Dorsolateral prefrontal cortex (tissue), 122 donors: ENCODE measurements at places on chromosomes 7 and 10.

DNA sequence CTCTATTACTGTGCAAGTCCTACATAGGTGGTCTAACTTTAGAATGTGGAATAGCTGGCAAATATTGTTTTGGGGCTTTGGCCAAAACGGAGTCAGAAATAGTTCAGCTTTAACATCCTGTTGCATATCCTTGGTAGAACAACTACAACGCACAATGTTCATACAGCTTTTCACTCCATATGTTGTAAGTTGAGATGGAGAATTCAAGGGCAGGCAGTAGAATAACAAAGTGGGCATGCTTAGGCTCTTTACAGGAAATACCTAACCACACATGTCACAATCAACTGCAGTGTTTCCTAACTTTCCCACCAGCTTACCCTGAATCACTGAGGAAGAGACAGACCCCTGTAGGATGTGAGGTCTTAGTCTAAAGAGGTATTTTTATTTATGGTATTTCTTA is 122.3 kb downstream of the PPP1R3A start:
- DNase-seq = no peak

- no peak for DNase-seq
Measured at GRCh38 chr7:55565681-55566080, 6.6 kb downstream of the VOPP1 start.

DNA sequence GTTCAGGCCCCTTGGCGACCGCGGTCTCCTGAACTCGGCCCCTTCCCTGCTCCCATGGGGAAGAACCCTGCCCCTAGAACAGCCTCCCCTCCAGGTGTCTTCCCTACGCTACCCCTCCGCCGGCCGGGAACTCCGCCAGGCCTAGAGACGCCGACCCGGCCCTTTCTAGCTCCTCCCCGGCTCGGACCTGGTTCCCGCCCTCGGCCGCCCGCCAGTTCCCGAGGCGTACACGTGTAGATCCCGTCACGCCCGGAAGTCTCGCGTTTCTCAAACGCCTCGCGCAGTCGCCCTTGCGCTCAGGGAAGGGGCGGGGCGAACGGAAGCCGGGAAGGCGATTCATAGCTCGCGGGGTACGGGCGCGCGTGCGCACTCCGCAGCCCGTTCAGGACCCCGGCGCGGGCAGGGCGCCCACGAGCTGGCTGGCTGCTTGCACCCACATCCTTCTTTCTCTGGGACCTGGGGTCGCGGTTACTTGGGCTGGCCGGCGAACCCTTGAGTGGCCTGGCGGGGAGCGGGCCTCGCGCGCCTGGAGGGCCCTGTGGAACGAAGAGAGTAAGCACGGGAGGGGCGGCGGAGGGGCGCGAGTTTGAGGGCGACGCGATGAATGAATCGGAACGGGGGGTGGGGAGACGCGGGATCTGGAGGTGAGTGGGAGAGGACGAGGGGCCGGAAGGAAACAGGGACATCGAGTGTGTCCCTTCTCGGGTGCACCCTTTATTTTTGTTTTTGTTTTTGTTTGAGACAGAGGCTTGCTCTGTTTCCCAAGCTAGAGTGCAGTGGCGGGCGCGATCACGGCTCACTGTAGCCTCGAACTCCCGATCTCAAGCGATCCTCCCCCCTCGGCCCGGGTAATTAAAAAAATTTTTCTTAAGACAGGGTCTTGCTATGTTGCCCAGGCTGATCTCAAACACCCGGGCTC is at the start of gene POP7:
POP7 (plus strand) TSS at position 369 of the 919 bp plus-strand sequence. CDS start 710 bp downstream, outside the sequence.
- DNase-seq = peak; percentile 96

DNA sequence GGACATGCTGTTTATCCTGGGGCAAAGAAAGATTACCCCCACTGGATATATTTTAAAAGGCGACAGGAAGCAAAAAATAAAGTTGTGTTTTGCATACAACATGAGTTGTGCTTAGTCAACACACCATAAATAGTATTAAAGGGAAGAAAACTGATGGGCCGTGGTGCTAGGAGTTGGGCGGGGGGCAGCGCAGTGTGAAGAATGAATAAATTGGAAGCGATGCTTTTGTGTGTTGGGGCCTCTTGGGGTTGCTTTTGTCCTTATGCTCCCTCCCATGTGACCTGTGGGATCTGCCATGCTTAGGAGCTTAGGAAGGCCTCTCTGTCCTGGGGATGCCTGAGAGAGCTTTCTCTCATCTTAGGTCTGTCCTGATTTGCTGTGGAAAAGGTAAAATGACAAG is 35.0 kb upstream of the AGR3 start:
- no peak for DNase-seq

DNA sequence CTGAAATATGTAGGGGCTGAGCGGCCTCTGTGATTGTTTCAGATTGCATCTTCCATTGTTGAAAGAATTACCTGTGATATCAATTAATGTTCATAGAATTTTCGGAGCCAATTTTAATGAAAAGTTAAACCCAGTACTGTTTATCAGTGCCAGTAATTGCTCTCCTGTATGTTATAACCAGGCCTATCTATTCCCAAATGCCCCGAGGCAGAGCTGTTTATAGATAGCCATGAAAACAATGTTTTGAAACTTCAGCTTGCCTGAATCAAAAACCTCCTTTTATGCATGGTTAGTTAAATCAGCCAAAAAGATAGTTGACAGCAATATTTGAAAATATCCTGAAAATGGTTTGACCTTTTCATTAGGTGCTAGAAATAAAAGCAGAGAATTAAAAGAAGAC is 50.1 kb upstream of the HDAC9 start:
- DNase-seq = no peak

DNA sequence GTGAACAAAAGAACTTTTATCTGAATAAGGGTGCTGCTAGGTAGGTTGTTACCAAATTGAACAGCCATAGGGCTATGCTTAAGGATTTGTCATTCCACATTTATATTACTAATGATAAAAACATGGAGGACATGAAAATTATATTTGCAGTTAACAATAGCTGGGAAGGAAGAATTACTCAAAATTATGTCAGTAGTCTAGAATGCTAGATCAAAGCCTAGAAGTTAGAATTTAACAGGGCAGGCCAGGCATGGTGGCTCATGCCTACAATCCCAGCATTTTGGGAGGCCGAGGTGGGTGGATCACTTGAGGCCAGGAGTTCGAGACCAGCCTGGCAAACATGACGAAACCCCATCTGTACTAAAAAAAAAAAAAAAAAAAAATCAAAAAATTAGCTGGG is 9.4 kb downstream of the STK17A start:
- no peak for DNase-seq

- no peak for DNase-seq
Measured at GRCh38 chr7:107494315-107494751, 24.5 kb downstream of the GPR22 start.

GRCh38 chr7:75983471-75984129 is 10.8 kb downstream of the TMEM120A start:
- no peak for DNase-seq

- DNase-seq = no peak
Measured at GRCh38 chr7:129877146-129877792, 75.5 kb downstream of the UBE2H start.

GRCh38 chr7:87435546-87435945 is 39.9 kb downstream of the ABCB4 start:
- no peak for DNase-seq

DNA sequence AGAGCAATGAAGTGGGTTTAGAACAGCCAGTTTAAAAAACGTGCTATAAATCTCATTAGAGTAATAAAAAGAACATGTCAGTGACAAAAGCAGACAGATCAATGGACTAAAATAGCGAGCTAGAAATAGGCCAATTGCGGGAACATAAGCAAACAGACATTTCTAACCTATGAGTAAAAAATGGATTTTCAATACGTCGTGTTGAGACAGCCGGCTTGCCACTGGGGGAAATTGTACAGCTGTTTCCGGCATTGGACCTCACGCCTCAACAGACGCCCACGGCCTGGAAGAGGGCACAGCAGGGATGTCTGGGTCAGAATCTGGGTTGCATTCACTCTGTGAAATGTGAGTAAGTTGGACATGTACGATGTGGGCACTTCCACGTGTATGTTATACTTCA is 92.9 kb downstream of the SVOPL start:
- DNase-seq = no peak

DNA sequence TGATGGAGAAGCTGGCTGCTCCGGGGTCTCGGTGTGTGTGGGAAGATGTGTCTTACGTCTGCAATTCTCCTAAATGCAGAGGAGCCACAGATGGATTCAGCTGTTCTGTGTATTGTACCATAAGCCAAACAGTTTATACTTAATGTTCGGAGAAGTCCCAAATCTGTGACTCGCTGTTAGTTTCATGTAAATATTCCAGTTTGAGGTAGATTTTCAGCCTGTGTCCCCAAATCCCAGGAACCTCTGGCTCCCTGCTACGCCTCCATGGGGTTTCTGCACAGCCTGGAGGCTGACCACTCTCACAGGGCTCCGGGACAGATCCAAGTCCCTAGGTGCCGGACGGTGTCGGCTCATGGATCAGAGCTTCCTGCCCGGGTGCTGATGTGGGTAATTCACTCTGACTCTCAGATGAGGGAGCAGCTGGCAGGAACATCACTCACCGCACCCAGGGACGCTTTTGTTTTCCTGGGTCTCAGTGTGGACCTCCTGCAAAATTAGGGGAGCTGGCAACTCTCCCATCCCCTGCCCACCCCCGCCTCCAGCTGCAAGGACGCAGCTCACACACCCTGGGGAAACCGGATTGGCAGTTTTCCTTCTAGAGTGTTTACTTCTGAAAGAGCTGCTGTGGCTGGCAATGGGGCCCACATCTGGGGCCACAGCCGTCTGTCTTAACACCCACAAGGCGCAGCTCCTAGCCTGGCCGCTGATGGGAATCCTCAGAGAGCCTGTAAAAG is 421.1 kb upstream of the FOXK1 start:
- no peak for DNase-seq

GRCh38 chr7:73865738-73866445 is 4.9 kb downstream of the TMEM270 start:
- DNase-seq = peak; percentile 38

DNA sequence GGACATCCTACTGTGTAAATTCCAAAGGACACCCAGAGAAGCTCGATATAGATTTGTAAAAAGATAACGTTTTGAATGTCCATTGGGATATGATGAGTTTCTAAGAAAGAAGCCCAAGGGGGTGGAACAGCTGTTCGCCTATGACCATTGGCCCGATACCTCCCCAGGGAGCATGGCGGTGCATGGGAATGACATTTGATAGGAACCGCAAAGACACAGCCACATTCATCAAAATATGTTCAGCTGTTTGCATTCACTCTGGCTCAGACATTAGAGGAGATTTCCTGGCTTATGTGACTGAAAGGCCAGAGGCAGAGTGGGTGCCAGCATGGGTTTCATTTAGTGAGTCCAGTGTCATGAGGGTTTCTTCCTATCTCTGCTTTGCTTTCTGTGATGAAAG is 56.0 kb upstream of the BAIAP2L1 start:
- no peak for DNase-seq

DNA sequence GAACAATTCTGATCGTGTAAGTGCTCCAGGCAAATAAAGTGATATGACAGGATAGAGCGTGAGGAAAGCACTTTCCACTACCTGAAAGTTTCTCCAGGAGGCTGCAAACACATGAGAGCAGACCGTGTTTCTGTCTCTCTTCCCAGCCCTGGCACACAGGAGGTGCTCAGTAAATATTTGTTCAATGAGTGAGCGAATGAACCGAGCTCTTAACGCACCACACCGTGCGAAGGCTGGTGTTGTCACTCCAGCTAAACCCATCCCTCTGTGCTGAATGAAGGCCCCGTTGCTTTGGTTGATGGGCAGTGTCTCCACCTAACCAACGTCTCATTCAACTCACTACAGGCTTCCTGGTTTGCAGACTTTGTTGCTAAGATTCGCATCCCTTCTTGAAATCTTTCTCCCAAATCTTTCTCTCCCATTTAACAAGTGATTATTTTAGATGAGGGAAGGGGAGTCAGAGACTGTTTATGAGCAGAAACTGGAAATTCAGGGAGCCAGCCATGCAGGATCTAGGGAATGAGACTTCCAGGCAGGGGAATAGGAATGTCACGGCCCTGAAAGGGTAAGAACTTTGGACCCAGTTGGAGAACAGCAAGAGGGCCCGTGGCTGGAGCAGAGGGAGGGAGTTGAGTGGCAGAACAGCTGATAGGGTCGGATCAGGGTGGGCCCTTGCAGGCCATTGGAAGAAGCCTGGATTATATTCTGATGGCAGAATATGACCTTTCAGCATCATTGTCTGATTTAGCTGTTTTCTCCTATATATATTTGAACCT is 282.6 kb downstream of the CAMK1D start:
- no peak for DNase-seq

DNA sequence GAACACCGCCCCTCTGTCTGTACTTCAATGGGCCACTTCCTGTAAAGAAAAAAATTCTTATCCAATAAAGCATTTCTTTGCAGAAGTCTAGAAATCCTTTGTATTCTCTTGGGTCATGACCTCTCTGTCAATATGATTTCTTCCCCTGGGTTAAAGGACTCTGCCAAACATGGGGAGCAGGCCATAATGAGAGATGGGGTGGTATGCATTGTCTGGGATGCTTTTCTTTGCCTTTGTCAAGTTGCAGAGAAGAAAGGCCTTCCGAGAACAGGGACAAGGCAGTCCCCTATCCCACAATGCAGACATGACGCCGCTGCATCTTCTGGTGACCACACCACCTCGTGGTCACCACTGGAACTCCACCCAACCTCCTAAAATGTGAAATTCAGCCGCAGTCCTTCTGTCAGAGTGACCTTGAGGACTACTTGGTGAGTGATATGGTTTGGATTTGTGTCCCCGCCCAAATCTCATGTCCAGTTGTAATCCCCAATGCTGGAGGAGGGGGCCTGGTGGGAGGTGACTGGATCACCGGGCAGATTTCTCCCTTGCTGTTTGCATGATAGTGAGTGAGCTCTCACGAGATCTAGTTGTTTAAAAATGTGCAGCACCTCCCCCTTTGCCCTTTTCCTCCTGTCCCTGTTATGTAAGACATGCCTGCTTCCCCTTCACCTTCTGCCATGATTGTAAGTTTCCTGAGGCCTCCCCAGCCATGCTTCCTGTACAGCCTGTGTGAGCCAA is 15.2 kb upstream of the FRMPD2 start:
- DNase-seq = peak; percentile 65

- peak; percentile 57 for DNase-seq
Measured at GRCh38 chr7:128302139-128302538, 41.6 kb downstream of the RBM28 start.

DNA sequence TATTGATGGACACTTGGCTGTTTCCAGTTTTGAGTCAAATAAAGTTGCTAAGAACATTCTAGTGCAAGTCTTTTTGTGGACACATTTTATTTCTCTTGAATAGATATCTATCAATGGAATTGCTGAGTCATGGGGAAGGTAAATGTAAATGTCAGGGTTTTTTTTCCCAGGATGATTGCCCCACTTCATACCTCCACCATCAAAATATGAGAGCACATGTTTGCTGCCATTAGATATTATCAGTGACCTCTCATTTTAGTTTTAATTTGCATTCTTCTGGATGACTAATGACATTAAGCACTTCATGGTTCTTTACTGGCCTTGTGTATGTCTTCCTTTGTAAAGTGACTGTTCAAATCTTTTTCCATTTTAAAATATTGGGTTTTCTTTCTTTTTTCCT is 45.7 kb downstream of the PAPSS2 start:
- no peak for DNase-seq

GRCh38 chr7:33550363-33550762 is 355.0 kb upstream of the BMPER start:
- no peak for DNase-seq

DNA sequence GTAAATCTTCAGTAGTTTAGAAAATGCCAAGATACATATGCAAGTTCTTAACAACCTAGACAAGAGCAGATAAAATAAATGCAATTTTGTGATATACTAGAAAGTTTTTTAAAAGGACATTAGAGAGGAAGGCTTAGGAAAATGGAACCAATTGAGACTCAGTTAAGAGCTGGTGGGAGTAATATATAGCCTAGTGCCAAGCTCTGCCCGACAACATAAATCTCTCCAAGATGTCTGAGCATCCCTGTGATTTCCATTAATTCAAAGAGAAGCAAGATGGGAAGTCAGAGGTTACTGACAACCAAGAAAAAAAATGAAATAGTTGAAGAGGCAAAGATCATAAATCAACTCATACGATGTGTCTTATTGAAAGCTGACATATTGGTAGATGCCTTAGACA is 74.5 kb downstream of the DGKB start:
- DNase-seq = no peak
